ENCODE measurements at places on chromosomes 3 and 15.

- DNase-seq, result no peak
Measured at GRCh38 chr3:158369279-158369678, 201.7 kb upstream of the MLF1 start.

DNA sequence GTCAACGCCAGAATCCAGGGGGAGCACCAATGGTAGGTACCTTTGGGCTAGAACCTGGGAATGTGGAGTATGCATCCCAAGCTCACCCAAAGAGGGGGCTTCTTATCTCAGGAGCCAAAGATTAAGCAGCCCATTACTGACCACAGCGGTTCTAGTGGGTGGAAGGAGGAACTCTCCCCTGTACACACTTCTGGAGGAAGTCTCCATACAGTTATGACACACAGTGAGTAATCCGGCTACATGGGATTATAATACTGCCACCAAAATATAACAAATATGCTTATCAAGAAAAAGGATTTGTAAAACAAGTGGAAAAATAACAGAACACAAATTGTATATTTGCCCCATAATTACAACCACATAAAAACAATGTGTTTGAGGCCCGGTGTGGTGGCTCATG, 8.4 kb downstream of the MYO1E start:
- DNase-seq, result no peak

DNA sequence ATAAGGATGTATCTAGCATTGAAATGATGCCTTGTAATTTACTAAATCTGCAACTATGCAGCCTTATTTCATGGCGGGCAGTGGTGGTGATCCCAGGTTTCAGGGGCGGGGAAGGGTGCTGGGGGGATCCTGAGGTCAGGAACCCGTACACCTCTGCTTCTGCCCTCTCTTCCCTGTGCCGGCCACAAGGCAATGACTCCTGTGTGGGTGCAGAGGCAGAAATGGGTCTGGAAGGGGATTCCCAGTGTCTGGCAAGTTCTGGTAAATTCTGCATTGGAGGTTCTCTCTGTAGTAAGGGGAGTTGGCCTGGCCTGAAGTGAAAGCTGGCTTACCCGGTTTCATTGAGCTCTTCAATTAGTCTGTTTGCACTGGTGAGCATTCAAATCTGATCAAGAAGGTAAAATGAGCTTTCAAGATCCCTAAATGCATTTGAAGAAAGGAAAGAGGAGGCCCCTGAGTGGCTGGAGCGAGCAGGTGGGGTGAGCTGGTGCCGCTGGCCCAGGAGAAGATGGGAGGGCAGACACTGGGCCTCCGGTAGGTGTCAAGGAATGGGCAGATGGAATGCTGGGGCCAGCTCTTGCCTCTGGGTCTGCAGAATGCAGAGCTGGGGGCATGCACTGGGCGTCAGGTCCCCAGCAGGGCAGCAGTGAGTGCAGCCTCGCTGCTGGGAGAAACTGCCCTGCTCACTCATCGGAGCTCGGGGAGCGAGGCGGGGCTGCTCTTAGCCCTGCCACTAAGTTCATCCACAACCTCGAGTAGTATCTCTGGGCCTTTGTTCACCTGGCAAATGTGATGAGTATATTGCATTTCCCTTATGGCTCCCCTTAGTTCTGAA, 13.7 kb downstream of the NRROS start:
- no peak for DNase-seq

DNA sequence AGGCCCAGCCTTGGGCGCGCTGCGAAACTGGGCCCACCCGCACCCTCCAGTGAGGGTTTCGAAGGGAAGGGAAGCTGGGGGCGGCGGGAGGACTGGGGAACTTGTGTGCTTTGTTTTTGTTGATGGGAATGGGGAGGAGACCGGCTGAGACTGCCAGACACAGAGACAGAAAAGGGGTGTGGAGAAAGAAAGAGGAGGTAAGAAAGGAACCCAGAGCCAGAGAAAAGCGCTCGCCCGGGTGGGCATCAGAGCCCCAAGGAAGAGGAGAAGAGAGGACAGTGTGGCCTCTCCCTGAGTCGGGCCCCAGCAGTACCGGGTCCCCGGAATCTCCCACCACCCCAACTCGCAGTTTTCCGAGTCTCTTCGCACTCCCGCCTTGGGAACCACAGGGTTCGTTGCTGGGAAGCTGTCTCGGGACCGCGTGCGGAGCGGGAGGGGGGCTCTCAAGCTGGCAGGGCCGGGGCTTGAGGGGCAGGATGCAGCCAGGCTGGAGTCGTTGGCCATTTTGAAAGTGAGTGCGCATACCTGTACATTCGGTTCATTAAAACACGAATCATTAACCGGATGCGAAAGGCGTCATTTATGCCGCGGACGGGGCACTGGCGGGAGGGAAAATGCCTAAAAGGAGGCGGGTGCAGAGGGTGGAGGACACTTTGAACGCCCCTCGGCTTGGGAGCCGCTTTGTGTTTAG, 3.1 kb downstream of the SKOR1 start:
- DNase-seq, result no peak

DNA sequence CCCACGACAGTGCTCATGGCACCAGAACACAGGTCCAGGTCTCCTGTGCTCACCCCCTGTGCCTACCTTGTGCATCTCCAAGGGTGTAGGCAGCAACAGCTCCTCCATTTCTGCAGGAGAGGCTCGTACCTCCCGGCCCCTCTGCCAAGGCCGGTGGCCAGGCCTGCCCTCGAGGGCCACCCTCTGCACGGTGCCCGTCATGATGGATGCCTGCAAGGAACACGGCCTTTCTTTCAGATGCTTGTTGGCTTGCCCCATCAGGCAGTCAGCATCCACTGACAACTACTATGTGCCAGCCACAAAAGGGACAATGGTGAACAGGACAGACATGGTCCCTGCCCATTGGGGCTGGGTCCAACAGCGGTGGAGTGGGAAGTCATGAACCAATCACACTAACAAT, 43.8 kb downstream of the GRIP2 start:
- DNase-seq, result no peak

DNA sequence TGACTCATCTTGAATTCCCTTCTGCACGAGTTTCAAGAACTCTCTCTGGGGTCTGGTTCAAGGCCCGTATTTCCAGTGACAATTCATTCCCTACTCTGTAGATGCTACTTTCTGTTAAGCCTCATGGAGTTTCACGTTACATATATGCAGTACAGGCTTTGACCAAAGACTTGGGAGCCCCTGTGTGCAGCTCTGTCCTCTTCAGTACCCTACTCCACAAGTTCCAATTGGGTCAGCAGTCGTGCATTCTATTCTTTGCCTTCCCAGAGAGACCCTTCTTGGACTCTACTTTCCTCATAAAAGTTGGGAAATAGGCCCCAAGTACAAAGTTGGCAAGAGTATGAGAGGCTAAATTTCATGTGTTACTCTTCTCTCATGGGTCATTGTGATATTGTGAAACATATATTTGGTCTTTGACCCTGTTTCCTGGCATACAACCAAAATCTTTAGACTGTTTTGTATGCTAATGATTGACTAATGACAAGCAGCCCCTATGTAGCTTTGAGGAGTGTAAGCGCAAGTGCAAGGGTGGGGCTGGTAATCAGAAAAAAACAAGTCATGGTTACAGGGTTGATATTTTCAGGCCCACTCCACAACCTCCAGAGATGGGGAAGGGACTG, 15.0 kb upstream of the CCDC50 start:
- DNase-seq, result no peak

Measured in stimulated activated CD8-positive, alpha-beta memory T cell treated with anti-CD3 and anti-CD28 coated beads, Interleukin-15, amount 100 ng/mL, for 24 hours (primary cell).